ENCODE measurements at places on chromosomes 3 and 15.

GRCh38 chr3:151960961-151961580 lies 87.6 kb downstream of the SUCNR1 start:
- DNase-seq = no peak

DNA sequence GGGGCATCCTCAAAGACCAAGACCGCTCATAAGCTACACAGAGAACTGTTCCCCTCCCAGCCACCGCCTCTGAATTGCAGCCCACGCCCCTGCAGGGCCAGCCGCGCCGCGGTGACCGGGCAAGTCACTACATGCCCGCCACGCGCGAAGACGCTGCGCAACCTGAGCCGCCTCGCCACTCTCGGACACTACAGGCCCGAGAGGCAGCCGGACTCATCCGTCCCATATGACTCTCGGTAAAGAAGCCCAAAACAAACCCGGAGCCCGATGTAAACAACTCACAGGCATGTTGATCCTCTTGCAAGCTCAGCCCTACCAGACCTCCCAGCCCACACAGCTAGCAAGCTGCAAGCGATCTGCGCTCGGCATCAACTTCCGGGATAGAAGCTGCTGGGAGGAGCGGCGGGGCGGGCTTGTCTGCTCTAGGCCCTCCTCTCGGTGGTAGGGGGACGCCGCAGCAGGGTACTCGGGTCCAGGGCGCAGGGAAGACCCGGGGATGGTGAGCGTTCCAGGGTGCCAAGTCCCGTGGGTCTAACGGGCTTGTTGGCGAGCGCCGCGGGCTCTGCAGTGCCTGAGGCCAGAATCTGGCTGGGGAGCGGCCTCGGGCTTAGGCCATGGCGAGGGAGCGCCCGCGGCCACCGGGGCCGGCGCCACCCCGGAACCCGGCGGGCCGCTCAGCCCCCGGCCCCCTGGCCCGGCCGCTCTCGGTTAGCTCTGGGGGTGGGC lies at the start of gene RPS27L:
Gene RPS27L, minus strand, starts transcription at position 360 of the 726 bp plus-strand sequence. Its CDS starts 72 bp downstream, at position 288.
- peak; percentile 97 for DNase-seq

GRCh38 chr3:128712848-128713247 lies 13.1 kb upstream of the RAB7A start:
- no peak for DNase-seq

GRCh38 chr3:188421151-188421821 lies 267.3 kb downstream of the LPP start:
- DNase-seq = peak; percentile 90

- no peak for DNase-seq
These were observed 167.3 kb downstream of the NECTIN3 start for GRCh38 chr3:111238885-111239284.

DNA sequence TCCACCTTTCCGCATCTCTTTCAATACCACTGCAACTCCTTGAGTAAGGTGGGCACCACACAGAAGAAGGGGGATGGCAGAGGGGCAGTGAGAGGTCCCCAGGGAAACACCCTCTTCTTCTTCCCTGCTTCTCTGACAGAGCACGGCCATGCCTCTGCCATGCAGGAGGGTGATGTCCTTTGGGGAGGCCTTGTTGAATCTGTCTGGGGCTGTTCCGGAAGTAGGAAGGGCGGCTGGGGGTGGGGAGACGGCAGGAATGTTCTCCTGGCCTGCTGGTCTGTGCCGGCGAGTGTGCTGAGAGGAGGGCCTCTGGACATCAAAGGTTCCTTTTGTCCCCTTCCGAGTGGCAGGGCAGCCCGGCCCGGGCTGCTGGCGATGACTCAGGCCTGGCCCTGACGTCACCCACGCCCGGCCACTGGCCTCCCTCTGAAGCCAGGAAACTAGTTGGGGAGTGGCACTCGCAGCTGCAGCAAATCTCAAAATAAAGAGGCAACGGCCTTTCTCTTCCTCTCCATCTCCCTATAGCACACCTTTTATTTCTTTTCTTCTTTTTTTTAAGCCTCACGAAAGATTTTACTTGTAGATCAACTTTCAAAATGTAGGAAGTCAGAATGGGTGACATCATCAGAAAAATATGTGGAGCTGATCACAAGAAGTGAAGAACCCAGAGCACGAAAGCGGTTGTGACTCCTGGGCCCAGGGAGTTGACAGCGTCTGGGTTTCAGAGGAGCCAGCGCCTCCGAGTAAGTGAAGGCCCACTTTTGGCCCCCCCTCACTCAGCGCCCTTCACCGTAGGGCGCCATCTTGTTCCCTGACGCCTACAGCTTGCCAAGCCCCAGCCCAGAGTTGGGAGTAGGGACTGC lies at the start of gene ZBTB38:
Gene ZBTB38, plus strand, starts transcription at position 443 of the 863 bp plus-strand sequence. CDS start 73,885 bp downstream, outside the sequence.
- peak; percentile 94 for DNase-seq

DNA sequence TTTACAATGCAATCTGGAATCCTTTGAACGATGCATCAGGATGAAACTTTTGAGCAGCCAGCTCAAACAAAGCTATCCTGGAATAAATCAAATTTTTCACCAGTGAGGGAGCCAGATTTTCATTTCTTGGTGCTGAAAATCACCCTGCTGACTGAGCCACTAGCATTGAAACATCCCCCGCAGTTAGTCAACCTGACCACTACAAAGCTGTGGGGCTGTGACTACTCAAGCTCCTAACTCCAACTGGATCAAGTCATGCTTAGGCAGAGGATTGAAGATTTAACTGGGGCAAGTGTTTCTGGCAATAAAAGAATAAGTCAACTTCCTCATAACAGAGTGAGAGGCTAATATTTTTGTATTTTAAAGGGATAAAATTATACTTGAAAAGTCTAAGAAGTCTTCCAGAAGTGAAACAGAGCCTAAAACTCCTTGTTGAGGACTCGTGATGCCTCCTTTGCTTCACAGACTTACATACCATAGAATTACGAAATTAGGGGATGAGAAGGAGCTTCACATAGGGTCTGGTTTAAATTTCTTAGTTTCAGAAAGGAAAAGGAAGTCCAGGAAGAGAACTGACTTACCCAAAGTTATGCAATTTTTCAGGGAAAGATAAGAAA lies 177.8 kb downstream of the SERPINI1 start:
- DNase-seq = peak; percentile 2

DNA sequence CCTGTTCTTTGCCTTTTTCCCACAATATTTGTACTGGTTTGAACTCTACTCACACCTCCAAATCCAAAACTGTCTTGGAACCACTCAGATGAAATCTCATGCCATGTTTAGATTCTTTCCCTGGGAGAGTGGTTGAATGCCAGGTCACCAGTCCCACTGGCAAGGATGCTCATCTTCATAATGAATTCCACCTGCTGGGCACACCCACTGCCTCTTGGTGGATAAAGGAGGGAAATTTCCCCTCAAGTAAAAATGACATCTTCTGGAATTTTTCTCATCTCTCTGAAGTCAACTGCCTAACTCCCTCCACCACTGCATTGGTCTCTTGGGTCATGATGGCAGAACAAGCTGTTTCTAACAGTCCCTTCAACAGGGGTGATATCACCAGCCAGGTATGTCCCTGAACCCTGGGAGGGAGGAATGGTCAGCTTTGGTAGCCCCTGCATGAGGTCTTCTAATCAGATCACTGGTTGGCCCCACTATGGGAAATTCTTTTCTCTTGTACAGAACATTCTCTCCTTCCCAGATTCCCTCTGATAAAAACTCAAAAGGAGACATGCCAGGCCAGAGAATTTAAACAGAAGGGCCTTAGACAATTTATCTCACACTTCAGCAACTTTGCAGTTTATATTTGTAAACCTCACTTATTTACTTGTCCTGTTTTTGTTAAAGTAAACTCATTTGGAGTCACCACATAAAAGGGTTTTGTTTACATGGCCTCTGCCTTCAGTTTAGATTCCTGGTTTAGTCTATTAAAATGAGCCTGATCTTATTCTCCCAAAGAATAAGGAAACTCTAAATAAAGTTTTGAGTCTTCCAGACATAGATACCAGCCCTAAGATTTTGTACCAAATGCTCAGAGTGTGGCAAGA lies 143.4 kb downstream of the WNT5A start:
- no peak for DNase-seq

GRCh38 chr3:111850537-111850936 lies 8.5 kb upstream of the PHLDB2 start:
- DNase-seq = peak; percentile 92

GRCh38 chr3:36678216-36679013 lies 85.9 kb downstream of the DCLK3 start:
- DNase-seq = peak; percentile 71

GRCh38 chr3:155382396-155383042 lies 89.0 kb upstream of the STRIT1 start:
- DNase-seq = peak; percentile 45

- DNase-seq = peak; percentile 98
These were observed 198.9 kb upstream of the LPP start for GRCh38 chr3:187954873-187955586.

DNA sequence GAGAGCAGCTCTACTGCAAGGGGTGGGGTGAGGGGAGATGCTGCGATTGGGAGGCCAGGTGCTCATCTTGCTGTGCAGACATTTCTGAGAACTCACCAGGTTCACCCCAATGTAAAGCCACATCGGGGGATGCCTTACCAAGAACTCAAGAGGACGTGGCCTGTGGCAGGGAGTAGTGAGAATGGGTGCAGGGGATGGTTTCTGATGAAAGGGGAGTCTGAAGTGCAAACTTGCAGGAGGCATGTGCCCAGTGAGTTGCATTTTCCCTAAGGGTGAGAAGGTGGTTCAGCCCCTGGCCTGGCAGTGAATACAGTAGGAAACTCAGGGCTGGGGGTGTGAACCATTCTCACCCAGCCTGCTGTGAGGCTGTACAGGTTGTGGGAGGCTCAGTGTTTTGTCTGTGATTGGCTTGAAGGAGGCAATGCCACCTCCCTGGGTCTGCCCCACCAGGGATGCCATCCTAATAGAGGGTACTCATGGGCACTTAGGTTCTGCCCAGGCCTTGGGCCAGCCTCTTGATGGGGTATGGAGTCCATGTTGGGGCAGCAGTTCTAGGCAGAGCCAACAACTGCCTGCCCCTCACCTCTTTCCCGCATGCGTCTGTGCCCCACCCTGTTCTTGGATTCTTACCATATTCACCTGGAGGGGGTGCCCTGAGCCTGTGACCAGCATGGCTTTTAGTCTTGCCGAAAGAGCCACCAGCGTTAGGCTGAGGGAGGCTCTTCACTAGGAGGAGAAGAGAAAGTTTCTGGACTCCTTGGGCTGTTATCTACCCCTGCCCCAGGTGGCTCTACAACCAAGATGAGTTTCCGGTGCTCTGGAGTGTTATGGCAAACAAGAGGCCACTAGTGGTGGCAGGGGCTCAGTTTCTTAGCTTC lies 4.5 kb downstream of the HEMK1 start:
- DNase-seq = no peak

DNA sequence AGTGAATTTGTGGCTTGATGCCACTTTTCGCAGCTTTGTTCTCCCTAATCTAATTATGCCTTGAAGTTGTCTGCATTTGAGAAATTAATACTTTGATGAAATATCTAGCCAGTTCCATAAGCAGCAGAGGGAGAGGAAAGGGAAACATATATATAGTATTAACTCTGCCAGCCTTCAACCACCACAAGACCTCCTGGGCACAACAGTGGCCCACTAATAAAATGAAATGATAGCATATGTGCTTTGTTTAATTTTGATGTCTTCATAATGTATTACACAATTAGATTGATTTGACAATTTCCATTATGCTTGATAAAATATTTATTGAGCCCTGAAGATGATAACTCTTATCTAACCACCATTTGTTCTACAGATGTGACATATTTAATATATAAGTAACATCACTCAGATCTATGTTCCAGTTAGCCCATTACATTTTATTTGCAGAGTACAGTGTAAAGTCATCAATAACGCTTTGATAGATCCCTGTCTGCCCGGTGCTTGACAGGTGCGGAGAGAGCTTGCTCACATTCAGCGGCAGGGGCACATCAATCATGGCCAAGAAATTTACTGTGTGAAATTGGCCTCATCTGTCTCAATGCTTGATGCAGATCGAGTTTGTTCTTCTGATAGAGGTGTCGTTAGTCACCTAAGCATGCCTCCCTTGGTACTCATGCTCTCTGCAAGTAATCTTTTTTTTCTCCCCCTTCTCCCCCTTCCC lies 187.4 kb downstream of the MECOM start:
- DNase-seq = no peak

DNA sequence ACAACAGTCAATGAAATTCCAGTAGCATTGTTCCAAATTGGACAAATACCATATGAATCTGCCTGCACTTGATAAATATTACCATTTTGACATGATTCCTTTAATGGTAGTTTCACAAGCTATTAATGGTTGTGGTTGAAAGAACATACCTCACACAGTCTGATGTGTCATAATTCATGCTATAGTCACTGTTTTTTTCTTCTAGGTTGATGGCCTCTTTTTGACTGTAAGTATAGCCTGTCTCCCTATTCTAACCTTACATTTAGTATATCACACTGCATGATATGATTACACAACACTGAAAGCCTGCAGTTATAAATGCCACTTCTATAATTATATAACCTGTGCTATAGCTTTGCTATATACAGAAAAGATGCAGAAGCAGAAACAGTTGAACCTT lies 834.1 kb downstream of the NSUN3 start:
- DNase-seq = no peak

DNA sequence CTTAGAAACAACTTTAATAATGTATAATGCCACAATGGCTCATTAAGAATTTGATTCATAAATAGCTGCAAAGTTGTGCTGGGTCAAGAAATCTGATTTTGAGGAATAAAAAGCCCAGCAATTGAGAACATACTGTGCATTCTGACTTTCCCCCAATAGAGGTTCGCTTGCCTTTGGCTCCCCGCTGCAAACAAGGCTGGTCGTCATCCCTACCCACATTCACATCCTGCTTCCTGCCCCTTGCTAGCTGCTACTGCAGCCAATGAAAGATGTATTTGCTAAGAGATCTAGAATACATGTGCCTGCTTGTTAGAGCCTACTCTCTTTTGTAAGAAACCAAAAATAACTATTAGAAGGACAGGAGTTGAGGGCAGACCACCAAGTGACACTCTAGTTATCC lies 51.8 kb upstream of the GUCA1C start:
- DNase-seq = no peak

DNA sequence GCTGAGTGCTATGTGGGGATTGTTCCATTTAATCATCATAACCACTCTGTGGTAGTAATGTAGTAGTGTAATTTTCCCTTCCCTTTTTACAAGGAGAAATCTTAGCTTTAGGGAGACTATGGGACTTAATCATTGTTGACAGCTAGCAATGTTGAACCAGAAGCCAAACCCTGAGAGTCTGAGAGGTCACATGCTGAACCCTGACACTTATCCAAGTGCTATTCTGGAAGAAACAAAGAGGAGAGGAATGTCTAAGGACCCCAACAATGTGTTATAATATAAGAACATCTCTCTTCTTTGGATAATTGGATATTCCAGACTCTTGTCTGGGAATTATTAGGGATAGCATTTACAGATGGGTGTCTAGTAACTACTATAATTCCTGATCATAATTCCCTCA lies 58.4 kb downstream of the GAP43 start:
- no peak for DNase-seq

DNA sequence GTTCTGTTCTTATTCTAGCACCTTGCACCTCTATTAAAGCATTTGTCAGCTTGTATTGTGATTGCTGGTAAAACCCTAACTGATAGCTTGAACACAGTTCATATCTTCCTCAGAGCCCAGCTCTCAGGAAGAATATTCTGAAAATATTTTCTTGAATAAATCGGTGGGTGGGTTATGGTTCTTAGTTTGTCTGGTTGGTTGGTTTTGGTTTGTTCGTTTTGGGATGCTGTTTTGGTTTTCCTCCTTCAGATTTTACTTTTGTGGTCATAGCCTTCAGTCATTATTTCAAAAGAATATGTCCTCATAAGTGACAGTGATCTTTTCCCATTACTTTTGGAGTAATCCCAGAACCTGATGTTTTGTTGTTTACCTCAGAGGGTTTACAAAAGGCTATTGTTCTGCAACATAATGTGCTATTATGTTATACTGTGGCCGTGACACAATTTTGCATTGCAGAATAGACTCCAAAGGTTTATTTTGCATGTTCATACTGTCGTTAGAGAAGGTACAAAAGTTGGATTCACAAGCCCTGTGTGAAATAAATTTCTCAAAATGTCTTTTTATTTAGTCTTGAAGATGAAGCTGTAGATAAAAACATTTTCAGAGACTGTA lies 2.7 kb upstream of the TMEM87A start:
- no peak for DNase-seq

Measured in iris pigment epithelial cell (primary cell).